Caki2 (cell line): ENCODE measurements at places on chromosomes 1 and 21.

GRCh38 chr1:57461405-57461804 lies 37.5 kb upstream of the DAB1 start:
- DNase-seq, result no peak

- DNase-seq, result no peak
These were observed 158.1 kb upstream of the COA6 start for GRCh38 chr1:234214911-234215892.

GRCh38 chr1:205961405-205961804 lies 18.1 kb upstream of the SLC26A9 start:
- peak; percentile 18 for DNase-seq

DNA sequence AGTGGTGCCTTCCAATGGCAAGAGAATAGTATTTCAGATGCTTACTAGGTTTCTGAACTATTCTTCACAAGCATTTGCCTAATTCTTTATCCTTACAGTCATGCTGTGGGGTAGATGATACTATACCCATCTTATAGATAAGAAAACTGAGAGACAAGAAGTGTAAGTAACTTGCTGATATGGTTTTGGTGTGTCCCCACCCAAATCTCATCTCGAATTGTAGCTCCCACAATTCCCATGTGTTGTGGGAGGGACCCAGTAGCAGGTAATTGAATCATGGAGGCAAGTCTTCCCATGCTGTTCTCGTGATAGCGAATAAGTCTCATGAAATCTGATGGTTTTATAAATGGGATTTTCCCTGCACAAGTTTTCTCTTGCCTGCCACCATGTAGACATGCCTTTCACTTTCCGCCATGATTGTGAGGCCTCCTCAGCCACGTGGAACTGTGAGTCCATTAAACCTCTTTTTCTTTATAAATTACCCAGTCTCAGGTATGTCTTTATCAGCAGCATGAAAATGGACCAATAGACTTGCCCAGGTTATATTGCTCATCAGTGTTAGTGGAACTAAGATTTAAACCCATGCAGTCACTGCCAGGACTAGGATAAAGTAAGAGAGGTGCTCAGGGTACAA lies 298.7 kb downstream of the GRIK1 start:
- no peak for DNase-seq

DNA sequence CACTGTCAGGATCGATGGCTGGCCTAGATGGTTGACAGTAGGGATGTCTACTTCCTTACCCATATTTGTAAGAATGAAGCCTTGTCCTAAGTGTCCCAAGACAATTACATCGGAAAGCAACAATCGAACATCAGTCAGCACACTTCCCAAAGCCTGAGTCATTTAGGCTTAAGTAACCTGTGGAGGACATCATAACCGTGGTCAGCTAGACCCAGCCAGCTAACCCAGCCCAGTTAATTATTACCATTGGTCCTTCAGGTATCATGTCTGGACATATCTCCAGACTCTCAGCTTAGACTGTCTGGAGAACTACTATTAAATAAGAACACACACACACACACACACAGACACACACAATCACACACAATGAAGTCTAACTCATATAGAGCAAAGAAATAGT lies 264.7 kb downstream of the TRABD2B start:
- peak; percentile 46 for DNase-seq

DNA sequence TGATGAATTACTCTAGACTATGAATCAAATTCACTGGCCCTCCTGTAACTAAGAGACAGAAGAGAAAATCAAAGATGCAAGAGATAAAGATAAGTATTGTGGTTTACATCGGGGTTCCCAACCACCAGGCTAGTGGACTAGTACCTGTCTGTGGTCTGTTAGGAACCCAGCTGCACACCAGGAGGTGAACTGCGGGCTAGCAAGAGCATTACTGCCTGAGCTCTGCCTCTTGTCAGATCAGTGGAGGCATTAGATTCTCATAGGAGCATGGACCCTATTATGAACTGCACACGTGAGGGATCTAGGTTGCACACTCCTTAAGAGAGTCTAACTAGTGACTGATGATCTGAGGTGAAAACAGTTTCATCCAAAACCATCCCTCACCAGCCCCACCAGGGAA lies 58.9 kb upstream of the DUSP10 start:
- DNase-seq, result no peak

DNA sequence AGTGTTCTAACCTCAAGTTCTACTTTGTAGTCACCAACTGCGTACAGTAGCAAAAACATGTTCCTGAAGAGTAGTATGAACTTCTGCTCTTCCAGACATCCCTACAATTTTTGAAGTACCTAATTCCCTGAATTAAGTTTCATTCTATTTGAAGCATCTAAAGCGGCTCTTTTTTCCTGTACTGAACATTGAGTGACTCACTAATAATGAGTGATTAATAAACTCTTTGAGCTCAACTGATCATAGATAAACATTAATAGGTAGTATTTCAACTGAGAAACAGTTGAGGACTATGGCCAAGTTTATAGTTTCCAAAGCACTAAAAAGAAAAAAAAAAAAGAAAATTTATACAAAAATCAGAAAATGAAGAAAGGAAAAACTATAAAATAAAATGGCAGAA lies 683.1 kb downstream of the LTN1 start:
- DNase-seq, result peak; percentile 2

- DNase-seq, result no peak
These were observed 72.2 kb upstream of the MAN1A2 start for GRCh38 chr1:117295001-117295400.

DNA sequence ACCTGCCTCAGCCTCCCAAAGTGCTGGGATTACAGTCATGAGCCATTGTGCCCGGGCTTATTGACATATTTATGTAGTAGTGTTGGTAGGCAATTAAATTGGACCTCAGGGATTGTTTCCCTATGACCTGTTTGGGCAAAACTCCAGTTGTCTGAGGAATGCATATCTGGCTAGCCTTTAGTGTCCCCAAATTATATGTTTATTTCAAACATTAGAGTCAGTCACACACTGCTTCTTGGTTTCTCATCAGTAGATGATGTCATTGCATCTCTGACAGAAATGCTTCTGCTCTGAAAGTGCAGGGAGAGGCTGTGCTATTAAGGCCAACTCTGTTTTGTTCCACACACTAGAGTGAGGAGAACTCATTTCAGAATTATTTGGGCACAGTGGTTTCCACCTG lies 12.5 kb downstream of the PIP5K1A start:
- DNase-seq, result peak; percentile 14

DNA sequence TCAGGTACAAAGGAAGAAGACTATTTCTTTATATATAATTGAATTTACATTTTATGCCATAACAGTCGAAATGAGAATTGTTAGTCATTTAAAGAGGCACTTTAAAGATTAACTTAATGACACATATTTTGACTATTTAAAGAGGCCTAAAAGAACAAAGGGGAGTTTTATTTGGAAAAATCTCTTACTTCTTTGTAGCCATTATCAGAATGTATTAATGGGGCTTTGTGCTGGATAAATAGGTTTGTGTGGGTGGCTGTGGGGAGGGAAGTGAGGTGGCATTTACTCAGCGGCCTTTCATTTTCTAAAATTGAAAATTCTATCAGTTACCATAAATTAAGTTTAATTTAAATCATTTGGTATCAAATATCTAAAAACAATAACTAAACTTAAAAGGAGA lies 462.2 kb upstream of the CXADR start:
- DNase-seq, result no peak
